ENCODE measurements at places on chromosomes 13 and 19.
A peak's percentile ranks its signal among the peaks of the same experiment; 100 is the strongest.

GRCh38 chr19:33442706-33443105, 69.2 kb downstream of the CEBPG start:
- no peak for DNase-seq

DNA sequence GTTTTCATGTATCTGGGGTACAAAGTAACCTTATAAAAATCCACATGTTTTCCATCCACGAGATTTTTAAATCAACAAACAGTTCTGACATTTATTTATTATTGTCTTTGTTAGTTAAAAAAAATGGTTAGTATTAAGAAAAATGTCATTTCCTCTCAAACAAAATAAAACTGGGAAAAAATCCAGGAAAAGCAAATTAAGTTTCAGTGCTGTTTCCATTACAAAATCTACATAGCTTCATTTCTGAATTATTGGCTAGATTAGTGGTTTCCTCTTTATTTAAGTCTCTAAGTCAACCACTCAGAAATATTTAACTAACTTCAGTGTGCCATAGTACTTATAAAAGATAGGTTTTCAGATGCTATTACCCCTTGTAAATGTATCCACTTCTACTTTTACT, 49.1 kb downstream of the MZT1 start:
- no peak for DNase-seq

GRCh38 chr13:99905224-99905623, 66.3 kb downstream of the ZIC5 start:
- DNase-seq: no peak

DNA sequence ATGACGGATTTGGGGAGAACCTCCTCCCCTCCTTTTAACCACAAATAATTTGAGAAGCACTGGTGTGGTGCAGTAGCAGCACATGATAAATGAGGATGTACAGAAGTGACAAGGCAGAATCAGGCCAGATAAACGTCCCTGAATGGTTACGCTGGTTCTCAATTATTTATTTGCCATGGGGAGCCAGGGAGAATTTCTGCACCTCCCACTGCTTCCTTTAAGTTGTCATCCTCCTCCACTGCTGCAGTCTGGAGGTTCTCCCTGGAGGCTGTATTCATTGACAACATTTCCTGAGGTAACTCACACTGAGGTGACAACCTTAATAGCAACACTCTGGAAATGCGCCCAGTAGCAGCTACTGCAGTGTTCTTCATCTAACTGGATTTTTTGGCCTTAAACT, 308.9 kb upstream of the SLITRK1 start:
- DNase-seq: no peak

GRCh38 chr19:2261438-2262172, 5.4 kb upstream of the JSRP1 start:
- peak; percentile 28 for DNase-seq

DNA sequence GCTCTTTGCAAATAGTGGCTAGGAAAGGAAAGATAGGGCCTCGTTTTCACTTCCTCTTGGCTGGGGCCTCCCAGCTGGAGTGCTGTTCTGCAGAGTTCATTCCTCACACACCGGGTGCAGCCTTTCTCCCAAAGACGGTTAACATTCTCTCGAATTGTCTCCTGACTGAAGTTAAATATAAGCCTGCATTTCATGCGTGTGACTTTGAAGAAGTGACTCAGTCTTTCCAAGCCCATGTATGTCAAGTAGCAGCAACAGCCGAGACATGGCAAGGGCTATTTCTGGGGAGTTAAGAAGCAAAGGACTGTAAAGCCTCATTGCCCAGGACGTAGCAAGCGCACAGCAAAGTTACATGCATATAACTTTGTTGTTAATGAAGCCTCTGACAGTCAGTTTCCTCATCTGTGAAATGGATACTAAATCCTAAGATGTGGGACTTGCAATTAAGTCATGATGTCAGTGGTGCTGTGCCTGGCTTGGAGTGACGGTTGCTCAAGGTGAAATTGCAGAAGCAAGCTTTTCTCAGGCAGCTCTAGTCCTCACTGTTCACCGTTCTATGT, 502.4 kb downstream of the MYO16 start:
- no peak for DNase-seq
